ENCODE measurements at places on chromosomes 16 and 17. TPM values are rescaled to one million over a fixed set of nuclear protein-coding genes. Genes with fewer than 3 reads are reported as not detected.

GRCh38 chr16:53224951-53225533 lies 170.3 kb downstream of the CHD9 start:
- no peak for DNase-seq

DNA sequence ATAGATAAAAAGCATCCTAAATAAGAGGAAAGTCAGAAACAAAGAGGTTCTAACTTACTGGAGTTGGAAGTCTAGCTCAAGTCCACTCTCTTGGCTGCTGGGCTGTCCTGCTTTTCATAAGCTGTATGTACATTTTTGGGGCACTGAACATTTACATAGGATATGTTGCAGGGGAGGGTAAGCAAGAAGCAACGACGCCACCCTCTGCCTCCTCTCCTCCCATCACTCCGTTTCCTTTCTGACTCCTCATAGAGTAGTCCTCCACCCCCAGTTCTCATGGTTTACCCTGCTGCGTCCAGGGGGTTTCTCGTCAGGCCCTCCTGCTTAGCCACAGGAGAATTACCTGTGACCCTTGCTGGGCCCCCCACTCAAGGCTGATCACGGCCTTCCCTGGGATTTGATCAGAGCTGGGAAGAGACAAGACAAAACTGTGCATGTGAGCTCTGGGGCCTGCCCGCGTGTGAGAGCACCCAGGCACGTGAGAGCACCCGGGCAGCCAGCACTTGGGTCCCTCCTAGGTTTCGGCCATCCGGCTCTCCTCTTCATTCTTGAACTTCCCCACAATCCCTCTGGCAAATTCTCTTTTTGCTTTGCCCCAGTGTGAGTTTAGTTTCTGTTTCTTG lies 37.1 kb downstream of the TMEM11 start:
- DNase-seq = no peak

- DNase-seq = no peak
Observed at GRCh38 chr17:13736916-13737315, 135.2 kb upstream of the HS3ST3A1 start.

- DNase-seq = peak; percentile 29
Observed at GRCh38 chr17:59001158-59001814, 105.4 kb downstream of the TRIM37 start.

DNA sequence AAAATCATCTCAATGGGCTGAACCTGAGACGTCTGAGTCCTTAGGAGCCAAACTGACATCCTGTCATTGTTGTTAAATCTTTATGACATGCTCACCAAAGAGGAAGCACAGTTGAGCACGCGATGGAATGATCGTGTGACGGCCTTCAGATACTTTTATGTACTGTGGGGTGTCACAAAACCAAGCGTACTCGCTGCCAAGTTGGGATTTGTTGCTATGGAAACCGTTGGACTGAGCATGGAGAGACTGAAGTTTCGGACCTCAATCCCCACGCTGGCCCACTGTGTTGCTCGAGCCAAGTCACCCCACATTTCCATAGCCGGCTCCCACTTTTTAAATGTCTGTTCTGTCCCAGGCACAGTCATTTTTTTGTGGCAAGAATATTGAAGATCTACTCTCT lies 222.8 kb upstream of the SDK2 start:
- no peak for DNase-seq

DNA sequence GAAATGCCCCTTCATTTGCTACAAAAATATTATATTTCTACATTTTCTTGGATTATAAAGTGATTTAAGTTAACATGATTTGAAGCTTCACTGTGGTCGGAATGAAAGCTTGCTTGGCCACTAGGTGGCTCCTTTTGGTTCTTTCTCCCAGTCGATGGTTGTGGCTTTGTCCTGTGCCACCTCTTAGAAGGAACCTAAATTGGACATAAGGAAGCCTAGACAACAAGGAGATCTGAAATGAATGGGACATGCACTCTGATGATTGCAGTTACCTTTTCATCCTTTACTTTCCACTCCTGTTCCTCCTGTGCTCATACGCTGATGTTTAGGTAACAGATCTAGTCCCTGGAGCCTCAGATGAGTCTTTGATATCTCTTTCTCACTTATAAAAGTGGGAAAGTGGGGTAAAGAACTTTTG lies 39.2 kb downstream of the FTO start:
- DNase-seq = no peak

GRCh38 chr17:78415821-78416711 lies 37.6 kb downstream of the PGS1 start:
- no peak for DNase-seq

- no peak for DNase-seq
Observed at GRCh38 chr17:726271-726919, 6.0 kb upstream of the TLCD3A start.

DNA sequence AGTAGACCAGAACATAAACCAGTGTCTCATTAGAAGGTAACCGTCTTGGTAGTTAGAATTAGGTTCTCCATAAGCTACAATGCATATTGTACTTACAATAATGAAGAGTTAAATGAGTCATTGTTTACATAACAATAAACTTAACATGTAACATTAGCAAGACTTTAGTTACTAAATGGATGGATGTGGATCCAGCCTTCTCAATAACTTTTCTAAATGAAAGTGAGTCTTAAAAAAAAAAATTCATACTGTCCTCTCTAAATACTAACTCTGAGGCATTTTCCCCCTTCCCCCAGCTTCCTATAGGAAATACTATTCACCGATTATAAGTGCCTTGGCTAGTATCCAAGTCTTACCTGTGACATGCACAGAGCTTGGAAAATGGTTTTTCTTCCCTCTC lies 155.3 kb downstream of the CYB561 start:
- no peak for DNase-seq

DNA sequence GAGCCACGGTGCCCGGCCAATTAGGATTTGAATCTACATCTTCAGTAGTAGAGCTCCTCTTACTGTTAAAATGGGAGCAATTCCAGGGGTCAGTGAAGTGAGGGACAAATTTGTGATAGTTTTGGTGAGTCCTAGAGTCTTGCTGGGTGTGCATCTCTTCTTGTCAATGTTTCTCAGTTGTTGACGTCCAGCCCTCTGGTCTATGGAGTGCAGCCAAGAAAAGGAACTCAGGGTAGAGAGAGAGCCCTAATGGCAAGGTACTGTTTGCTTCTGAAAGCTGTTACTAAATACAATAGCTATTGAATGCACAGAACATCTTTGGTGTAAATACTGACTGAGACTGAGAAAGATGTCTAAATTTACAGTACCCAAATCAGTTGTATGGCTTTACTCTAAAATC lies 282.5 kb upstream of the SALL1 start:
- no peak for DNase-seq

DNA sequence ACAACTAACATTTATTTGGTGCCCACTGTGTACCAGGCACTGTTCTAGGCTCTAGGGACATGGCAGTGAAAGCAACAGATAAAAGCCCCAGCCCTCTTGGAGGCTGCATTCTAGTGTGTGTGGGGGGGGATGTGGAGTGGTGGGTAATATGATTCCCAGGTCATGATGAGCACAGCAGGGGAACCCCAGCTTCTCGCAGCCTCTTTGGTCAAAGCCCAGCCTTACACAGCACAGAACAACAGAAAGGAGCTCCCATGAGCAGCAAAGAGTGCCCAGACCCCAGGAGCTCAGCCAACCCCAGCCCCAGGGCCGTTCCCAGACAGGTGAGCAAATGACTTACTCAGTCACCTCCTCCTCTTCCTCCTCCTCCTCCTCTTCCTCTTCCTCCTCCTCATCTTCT lies 21.9 kb downstream of the CNGB1 start:
- DNase-seq = no peak

DNA sequence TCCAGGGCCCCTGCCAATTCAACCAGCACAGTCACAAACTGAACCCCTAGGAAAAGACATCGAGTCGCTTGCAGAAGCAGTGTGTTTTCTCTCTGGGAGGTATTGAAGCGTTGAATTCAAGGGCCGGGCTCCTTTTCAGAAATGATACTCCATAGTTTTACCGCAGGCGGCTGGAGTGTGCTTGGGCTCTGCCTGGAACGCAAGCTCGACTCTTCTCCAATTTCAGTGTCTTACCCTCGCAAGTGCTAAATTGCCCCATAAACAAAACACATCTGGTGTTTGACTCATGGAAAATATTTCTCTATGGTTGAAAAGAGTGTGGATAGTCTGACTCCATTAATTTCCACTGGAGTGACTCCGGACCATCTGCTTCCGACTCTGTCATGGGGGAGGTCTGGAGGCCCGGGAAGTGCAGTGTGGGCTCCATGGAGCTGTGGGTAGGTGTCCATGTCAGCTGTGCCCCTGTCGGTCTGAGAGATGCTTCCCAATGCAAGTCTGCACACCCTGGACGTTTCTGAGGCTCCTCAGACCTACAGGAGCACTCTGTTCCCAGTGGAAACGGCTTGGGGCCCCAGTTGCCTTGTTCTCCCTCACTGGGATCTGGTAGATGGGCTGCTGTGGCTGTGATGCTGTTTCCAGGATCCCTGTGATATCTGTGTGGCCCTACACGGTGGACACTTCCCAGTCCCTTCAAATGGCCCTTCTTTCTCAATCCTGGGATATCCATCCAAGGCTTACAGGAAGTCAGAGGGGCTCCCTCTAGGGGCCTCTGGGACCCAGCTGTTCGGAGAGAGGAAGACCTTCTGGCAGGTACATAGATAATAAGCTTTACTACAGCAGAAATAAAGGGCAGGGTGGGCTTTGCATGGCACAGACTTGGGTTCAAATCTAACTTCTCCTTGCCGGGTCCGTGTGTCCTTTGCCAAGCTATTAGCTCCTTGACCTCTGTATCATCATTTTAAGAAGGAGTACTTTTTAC lies 119.8 kb upstream of the CDH13 start:
- DNase-seq = peak; percentile 52

DNA sequence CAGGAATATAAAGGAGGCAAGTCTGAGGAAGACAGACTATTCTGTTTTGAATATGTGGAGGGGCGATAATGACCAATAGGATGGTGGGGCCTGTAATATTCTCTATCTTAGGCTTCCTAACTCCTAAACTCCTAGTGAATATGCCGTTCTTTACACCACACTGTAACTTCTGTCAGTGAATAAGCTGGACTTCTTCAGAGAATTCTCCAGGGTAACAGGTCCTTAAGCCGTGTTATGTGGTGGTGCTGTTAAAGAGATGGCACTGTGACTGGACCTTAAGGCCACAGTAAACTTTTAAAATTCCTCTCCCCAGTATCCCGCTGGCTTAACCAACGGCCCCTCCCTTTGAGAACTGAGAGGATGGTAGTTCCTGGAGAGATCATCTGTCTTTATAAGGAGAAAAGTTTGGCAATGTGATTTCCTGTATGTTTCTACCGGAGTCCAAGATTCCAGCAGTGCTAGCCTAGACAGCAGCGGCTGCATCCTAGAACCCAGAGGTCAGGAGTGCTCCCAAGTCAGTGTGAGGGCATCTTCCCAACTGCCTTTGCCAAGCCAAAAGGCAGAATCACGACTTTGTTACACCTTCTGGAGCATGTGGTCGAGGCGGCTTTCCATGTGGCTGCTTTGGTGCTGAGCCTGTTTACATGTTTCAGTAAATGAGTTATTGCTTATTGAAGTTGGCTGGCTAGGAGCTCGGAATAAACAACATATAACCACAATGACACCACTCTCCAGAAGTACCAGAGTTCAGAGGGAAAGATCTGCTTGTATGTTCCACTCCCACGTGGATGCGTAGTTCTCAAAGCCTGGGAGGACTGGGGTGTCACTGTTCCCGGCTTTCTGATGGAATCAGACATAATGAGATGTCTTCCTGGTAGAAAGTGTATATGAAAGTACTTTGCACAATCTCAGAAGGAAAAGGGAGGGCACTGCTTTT lies 41.0 kb downstream of the TUBD1 start:
- no peak for DNase-seq

- DNase-seq = no peak
Observed at GRCh38 chr17:17181666-17182597, 24.2 kb downstream of the PLD6 start.

- no peak for DNase-seq
Observed at GRCh38 chr17:40680998-40681397, 16.0 kb upstream of the KRT222 start.

DNA sequence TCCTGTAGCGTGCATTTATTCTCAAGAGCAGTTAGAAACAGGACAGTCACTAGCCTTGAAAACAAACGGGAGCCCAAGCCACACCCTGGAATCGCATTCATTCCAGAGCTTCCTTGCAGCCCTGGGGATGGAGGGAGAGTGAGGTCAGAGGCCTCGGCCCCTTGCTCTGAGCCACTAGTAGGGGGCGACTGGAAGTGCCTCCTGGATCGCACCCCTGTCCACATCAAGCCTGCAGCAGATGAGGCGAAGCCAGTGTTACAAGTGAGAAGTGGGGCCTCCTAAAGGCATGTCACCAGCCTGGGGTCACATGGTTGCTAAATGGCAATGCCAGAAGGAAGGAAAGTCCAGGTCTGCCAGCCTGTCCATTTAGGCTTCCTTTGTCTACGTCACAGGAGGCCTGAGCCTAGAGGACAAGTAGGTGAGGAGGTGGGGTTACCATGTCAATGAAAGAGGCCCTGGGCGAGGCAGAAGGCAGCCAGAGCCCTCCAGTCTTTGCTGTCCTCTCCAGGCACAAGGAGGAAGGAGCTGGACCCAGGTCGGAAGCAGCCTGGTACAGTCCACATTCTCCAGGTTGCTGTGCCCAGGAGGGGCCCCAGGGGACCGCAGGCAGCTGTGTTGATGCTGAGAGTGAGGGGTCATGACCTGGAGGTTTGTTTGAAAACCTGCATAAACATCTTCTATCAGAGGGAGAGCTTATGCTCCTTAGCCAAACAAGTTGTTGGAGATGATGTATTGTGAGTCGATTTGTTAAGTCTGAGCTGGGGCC lies 3.0 kb upstream of the RCVRN start:
- DNase-seq = no peak

DNA sequence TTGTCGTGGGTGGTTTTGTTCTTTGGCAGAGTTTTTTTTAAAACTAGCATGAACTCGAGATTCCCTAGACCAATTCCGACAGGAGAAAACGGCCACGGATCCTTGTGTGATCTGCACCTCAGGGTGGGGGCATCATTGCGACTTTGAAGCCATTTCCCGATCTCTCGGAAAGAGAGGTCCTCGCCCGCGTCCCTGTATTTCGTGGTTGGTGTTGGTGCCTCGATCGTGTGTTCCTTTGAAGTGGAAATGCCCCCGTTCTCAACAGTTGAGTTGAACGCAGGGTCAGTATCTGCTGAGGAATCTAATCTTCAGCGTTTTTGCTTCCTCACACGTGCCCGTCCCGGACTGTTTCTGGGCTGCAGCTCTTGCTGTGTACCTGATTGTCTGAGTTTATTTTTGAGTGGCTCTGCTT lies 1.1 kb downstream of the CRAMP1 start:
- DNase-seq = no peak

DNA sequence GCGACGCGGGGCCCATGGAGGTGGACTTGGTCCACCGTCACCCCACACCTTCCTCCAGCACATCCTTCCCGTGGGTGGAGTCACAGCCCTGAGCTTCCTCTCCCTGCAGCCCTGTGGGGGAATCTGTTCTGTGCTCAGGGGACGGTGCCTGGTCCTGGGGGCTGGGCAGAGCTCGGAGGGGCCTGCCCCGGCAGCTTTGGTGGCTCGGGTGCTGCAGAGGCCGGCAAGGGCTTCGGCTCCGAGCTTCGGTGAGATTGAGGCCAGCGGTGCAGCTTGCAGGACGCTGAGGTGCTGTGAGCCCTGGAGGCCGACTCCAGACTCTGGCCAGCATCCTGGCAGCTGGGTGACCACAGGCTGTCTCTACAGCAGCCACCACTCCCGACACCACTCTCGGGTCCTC lies 36.4 kb downstream of the METRNL start:
- DNase-seq = no peak

- no peak for DNase-seq
Observed at GRCh38 chr16:80417706-80418271, 123.0 kb upstream of the DYNLRB2 start.

The SEPTIN1 gene
- polyA plus RNA-seq = 3.1 TPM

The PYDC1 gene
- polyA plus RNA-seq = not detected

The RPH3AL gene
- 30.3 TPM for polyA plus RNA-seq

The MT1F gene
- polyA plus RNA-seq = 84.1 TPM

The TP53TG3C gene
- not detected for polyA plus RNA-seq

The SGCA gene
- 1.2 TPM for polyA plus RNA-seq
